ENCODE measurements at places on chromosomes 5 and 9.

DNA sequence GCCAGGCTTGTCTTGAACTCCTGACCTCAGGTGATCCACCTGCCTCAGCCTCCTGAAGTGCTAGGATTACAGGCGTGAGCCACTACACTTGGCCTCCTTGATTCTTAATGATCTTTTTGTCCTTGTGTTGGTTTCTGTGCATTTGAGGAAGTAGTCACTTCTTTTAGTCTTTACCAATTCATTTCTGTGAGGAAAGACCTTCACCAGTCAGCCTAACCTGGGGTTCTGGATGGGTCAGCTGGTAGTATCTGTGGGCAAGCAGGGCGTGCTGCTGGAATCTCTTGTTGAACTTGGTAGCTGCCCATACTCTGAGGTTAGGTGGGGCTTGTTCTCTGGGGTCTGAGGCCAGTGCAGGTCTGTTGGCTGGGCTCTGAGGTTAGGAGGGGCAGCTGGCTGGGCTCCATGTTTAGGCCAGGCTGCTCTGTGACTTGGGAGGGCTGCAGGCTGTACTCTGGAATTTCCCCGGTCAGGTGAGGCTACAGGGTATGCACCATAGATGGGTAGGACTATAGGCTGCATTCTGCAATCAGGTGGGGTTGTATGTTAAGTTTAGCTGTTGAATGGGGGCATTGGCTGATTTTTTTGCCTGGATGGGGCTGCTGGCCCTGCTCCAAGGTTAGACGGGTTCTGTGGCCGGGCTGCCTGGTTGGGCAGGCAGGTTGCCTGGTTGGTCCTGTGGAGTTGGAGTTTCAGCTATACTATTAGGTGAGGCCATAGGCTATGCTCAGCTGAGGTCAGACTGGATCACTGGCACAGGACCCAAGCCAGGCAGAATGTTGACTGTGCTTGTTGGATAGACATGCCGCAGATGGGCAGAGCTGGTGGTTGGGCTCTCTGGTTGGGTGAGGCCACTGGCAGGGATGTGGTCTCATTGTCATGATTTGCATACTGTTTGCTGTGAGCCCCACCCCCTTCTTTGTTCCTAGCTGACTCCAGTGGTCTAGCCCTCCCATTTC is 19.2 kb downstream of the UBAP1 start:
- DNase-seq: no peak

DNA sequence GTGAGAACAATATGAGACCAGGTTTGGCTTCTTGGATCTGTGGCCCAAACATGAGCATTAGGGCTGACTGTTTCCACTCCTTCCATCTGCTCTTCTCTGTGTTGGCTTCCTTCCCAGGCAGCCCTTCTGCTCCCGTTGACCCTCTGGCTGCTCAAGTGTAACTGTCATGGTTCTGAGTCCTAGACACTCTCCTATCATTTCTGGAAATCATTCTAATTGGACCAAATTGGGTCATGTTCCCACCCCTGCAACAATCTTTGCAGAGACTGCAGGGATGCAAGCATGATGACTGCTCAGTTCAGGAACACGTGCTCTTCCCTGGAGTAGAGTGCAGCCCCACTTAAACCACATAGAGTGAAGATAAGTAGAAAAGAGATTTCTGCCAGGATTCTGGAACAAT is 741.4 kb downstream of the TAF11L14 start:
- DNase-seq: no peak

- DNase-seq: no peak
Observed at GRCh38 chr9:16238623-16239138, 631.8 kb downstream of the BNC2 start.

- DNase-seq: no peak
Observed at GRCh38 chr5:139668064-139668880, 20.1 kb downstream of the CXXC5 start.

DNA sequence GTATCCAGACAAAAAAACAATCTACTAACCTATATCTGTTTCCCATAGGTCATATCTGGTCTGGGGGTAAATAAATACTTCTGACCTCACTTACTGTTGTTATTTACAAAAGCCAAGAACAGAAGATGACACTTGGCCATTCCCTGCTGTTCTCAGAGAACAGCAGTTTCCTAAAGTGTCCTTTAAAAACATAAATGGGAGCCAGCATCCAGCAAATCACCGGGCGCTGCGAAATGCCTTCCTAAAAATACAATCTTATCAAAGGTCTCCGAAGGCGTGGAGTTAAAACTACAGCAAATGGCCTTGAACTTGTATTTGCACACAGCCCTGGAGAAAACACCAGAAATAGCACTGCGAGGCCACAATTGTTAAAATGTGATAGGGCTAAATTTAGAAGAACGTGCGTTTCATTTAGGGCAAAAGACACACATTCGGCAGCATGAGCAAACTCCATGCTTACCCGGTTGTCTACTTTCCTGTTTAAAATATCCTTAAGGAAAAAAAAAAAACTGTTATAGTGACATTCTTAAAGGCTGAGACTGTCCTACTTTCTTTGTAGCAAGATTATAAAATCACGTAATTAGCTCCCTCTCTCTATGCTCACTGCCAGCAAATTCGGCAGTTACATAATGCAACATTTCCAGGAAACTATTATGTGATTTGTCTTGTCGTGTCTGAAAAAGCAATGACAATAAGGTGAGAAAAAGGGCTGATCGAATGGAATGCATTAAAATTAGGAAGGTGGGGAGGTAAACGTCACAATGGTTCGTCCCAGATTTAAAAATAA is 1.5 kb downstream of the NFIL3 start:
- DNase-seq: no peak

DNA sequence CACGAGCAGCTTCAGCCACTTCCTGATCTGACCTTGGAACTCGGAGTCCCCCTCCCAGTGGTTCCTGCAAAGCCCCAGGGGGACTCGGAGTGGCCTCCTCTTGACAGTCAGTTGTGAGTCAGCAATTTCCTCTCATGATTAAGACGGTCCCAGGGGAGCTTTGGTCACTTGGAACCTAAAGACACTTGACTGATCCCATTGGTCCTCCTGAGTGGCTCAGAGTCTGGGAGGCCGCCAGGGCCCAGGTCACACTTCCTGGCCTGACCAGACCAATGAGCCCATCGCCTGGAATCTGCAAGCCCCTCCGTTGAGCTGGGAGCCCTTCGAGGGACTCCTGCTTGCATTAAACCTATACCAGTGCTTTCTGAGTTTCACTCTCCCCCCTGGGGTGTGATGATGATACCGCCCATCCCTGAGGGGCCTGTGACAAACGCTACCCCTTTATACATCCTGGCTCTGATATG is 29.1 kb downstream of the TSPAN17 start:
- peak; percentile 44 for DNase-seq

DNA sequence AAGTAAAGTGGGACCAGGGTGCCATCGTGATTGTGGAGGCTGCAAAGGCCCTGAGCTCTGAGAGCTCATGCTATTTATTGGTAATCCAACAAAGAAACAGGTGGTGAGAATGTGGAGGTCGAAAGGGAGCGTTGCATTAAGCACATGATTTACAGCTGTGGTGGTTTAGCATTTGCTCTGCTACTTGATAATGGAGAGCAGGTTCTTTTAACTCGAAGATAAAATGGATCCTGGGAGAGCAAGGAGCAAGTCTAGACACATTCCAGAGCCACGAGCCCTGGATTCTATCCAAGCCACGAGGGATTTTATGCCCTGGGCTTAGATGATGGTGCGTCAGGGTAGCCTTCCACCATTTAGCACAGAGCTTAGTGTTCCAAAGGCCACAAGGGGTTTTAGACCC is 1710.1 kb upstream of the CDH9 start:
- no peak for DNase-seq

DNA sequence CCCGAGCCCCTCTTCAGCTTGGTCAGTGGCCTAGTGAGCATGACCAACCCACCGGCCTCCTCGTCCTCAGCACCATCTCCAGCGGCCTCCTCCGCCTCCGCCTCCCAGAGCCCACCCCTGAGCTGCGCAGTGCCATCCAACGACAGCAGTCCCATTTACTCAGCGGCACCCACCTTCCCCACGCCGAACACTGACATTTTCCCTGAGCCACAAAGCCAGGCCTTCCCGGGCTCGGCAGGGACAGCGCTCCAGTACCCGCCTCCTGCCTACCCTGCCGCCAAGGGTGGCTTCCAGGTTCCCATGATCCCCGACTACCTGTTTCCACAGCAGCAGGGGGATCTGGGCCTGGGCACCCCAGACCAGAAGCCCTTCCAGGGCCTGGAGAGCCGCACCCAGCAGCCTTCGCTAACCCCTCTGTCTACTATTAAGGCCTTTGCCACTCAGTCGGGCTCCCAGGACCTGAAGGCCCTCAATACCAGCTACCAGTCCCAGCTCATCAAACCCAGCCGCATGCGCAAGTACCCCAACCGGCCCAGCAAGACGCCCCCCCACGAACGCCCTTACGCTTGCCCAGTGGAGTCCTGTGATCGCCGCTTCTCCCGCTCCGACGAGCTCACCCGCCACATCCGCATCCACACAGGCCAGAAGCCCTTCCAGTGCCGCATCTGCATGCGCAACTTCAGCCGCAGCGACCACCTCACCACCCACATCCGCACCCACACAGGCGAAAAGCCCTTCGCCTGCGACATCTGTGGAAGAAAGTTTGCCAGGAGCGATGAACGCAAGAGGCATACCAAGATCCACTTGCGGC is 1.8 kb downstream of the EGR1 start:
- no peak for DNase-seq

Data from dermis microvascular lymphatic vessel endothelial cell (primary cell).